ENCODE measurements at places on chromosomes 1 and 21.

- DNase-seq: no peak
Observed at GRCh38 chr1:48470481-48470855, 1.5 kb downstream of the SPATA6 start.

- DNase-seq: no peak
Observed at GRCh38 chr1:88013485-88013884, 670.6 kb upstream of the PKN2 start.

GRCh38 chr1:20137055-20137454, 2.1 kb upstream of the PLA2G2F start:
- no peak for DNase-seq

GRCh38 chr1:232244426-232244825, 385.5 kb downstream of the SIPA1L2 start:
- no peak for DNase-seq

GRCh38 chr1:177044390-177044789, 120.1 kb downstream of the ASTN1 start:
- DNase-seq: no peak

GRCh38 chr1:43067977-43068751, 103.9 kb downstream of the EBNA1BP2 start:
- no peak for DNase-seq

GRCh38 chr1:213790565-213790964, 197.2 kb upstream of the PROX1 start:
- DNase-seq: no peak

Data from stimulated activated CD8-positive, alpha-beta memory T cell treated with anti-CD3 and anti-CD28 coated beads, Interleukin-12 subunit alpha, Interleukin-12 subunit beta, amount 100 ng/mL, for 4 hours (primary cell).